ENCODE measurements at places on chromosomes 3 and 15.

DNA sequence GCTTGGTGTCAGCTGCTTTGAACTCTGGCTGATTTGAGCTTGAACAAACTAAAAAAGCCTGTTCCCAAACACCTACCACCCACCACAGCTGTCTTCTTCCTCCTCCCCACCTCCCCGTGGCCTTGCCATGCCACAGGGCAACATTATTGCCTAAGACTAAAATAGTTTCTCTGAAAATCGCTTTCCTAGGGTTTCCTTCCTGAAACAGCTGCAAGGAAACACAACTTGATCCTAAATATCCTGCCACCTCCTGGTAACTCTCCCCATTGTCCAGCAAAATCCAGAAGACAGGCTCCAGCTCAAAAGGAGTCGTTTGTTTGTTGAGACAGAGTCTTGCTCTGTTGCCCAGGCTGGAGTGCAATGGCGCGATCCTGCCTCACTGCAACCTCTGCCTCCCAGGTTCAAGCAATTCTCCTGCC is 193.9 kb upstream of the TPM1 start:
- DNase-seq: no peak

DNA sequence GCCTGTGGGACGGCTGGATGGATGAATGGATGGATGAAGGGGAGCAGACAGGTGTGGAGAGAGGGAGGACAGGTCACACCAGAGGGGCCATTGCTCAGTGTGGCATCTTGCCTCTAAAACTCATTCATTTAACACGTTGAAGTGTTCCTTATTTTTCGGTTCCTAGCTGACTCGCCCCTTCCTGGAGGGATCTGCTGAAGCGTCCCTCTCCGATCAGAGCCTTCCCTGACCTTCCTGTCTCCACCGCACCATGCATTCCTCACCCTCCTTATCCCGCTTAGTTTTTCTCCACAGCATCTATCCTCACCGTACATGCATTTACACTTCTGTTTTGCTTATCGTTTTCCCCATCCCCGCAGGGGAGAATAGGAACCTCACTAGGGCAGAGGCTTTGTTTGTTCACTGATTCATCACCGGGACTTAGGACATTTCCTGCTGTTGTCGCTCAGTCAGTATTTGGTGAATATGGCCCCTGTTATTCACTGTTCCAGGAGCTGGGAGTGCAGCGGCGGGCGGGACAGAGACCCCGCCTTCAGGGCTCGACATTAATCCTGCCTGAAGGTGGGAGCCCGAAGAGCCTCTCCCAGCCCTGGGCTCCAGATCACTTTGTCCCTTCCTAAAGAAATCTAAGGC is 32.0 kb downstream of the FOXL2 start:
- no peak for DNase-seq

GRCh38 chr3:193771011-193771652 is 178.1 kb downstream of the OPA1 start:
- DNase-seq: no peak

DNA sequence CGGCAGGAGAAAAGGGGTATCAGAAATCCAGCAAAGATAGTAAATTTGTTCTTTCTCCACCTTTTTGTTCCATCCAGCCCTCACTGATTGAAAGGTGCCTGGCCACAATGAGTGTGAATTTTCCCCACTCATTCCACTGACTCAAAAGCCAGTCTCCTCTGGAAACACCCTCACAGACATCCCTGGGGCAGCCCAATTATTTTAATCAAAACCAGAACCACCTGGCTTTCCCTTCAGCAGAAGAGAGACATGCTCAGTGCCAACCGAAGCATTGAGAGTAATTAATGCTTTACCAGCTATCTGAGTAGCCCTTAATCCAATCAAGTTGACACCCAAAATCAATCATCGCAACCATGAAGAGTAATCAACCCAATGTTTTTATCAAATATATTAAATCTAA is 1129.6 kb upstream of the GBE1 start:
- no peak for DNase-seq

DNA sequence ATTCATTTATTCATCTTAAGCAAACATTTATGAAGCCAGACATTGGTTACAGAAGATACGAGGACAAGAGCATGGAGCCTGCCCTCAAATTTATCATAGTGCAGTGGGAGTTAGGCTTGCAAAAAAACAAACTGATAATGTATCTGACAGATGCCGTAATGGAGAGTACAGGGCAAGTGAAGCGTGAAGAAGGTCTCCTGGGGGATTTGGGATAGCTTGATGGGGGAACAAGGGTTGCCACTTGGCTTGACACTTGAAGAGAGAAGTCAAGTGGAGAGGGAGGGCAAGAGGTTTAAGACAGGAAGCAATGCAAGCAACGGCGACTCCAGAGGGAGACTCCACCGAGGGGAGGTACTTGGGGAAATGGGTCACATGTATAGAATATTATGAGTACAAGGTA is 129.3 kb downstream of the SSR3 start:
- DNase-seq: no peak

DNA sequence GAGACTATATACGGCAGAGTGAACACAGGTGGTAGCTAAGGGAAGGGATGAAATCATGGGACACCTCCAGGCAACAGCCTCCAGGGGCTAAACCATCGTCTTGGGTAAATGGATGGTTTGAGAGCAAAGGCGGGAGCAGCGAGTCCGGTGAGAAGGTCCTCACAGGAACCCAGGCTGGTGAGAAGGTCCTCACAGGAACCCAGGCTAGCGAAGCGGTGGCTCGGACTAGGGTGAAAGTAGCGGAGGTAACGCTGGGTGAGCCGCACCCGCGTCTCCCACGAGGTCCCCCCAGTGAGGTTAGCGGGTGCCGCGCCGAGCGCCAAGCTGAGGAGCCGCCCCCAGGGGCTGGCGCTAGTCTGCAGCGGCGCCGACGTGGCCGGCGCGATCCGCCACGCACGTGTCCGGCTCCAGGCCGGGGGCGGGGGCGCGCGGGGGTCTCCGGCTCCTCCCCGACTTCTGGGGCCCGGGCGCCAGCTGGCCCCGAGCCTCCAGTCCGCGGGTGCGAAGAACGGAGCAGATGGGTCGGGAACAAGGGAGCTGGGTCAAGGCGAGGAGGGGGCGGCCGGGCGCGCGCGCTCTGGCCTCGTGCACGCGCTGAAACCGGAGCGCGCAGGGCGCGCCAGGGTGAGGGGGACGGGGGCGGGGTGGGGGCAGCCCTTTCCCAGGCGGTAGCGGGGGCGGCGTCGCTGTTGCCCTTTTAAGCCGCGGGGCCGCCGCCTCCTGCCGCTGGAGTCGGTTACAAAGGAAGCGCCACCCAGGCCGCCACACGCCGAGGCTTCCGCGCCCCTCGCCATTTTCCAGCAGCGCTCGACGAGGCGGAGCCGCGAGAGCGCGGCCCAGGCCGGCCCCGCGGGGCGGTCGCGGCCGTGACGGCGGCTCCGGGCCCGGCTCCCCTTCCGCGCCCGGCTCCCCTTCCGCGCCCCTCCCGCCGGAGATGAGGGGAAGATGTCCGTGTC is at the start of gene UBE2Q2:
Gene UBE2Q2 (plus strand): TSS at position 726 of the 956 bp plus-strand sequence. CDS start 220 bp downstream, at position 946.
- peak; percentile 79 for DNase-seq

- DNase-seq: no peak
Observed at GRCh38 chr3:149212386-149212785, 9.2 kb downstream of the CP start.
